ENCODE measurements at places on chromosomes 2 and 18. TPM values are rescaled to one million over a fixed set of nuclear protein-coding genes. Genes with fewer than 3 reads are reported as not detected.

The GATA6 gene
- polyA plus RNA-seq = 85.1 TPM

The ALPP gene
- polyA plus RNA-seq = 0.06 TPM

- no peak for DNase-seq
- H3K27me3 ChIP-seq = no peaks in the 10 kb centered on the region
- H3K27ac ChIP-seq = no peak overlapping the region
- peaks cover 28% of the 10 kb centered on the region for H3K4me1 ChIP-seq
Measured at GRCh38 chr2:65067806-65068553, 11.8 kb downstream of the CEP68 start.

The CTNNA2 gene
- polyA plus RNA-seq = 7.5 TPM

DNA sequence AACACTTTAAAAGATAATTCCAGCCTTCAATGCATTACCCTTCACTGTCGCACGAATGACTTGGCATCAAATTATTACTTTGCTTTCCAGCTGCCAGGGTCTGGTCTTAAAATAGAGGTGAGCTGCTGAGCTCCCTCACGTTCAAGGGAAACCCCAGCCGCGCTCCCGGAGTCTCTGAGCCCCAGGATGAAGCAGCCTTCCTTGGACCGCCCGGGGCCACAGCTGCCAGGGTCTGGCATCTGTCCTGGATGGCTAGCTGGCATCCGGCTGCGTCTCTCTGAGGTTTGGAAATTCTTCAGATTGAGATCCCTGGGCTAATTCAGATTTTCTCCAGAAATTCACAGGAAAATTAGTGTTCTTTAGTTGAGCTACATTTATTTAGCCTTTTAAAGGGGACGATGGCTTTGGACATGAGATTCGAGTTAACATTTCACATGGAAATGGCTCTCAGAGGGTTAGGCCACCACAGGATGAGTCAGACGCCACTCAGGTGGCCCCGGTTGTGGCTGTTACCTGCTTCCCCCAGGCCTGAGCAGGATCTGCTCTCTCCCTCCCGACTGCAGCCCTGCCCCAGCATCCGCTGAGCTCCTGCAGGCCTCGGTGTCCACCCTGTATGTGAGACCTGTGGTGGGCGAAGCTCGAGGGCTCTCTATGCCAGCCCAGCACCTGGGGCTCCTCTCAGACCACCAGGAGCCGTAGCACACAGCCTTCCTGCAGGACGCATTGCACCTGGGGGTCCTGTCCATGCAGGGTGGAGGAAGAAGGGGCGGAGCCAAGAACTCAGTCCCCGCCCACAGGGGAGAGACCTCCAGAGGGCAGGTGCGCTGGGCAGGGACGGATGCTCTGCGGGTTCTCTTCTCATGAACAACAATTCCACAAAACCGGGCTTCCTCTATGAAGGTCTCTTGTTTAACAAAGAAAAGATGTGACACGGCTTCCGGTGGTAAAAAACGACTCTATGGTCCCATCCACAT, 255.5 kb downstream of the TWIST2 start:
- no peak for DNase-seq
- H3K36me3 ChIP-seq = peaks cover 55% of the 10 kb centered on the region
- H3K4me3 ChIP-seq = no peak overlapping the region

The LYPD1 gene
- 4.0 TPM for polyA plus RNA-seq

DNA sequence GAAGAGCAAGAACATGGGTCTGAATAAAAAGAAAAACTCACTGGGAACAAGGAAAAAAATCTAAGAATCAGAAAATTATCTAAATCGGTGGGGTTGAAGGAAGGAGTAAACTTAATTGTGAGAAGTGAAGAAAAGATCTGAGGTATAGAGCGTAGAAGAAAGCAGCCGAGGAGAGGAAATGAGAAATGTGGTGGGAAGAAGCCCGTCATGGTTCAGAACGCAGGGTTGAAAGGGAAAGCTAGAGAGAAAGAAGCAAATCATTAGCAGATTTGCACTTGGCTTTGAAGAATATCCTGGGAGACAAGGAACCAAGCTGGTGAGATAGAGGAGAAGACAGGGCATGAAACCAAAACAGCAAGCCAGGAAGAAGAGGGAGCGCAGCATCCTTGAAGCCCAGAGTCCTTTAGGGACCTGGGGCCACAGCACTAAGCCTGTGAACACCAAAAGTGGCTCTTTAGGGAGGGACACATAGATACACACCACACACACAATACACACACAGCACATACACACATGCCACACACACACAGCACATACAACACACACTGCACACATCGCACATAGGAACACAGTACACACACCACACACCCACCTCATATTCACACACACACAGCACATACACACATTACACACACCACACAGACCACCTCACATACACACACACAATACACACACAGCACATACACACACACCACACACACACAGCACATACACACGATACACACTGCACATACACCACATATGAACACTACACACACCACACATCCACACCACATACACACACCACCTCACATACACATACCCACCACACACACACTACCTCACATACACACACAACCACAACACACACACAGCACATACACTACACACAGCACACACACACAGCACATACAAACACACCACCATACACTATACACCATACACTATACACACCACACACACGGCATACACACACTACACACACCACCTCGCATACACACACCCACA, 274.6 kb downstream of the ETAA1 start:
- no peaks in the 10 kb centered on the region for H3K27me3 ChIP-seq
- no peaks in the 10 kb centered on the region for H3K36me3 ChIP-seq
- no peak overlapping the region for H3K4me3 ChIP-seq
- no peak overlapping the region for H3K27ac ChIP-seq
- H3K4me1 ChIP-seq = peaks cover 10% of the 10 kb centered on the region
- DNase-seq = no peak

- no peaks in the 10 kb centered on the region for H3K4me1 ChIP-seq
- no peak overlapping the region for H3K27ac ChIP-seq
- no peaks in the 10 kb centered on the region for H3K36me3 ChIP-seq
- no peak overlapping the region for H3K4me3 ChIP-seq
- H3K27me3 ChIP-seq = no peaks in the 10 kb centered on the region
- DNase-seq = no peak
Measured at GRCh38 chr2:138210487-138210886, 246.2 kb downstream of the HNMT start.

DNA sequence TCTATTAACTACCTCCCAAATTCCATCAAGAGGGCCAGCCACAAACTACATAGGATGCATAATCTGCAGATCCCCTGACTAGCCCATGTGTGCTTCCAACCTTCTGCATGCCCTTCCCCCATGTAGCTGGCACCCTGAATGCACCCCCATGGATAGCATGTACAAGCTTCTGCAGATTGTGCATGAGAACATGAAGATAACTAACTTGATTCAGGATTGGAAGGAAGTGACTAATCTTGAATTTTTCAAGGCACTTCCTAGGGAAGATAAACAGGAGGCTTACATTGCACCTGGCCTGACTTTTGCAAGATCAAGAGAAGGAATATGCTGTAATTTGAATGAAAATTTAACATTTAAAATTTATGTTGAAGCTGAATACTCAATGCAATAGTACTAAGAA, 66.7 kb downstream of the CDC42EP3 start:
- H3K4me1 ChIP-seq = no peaks in the 10 kb centered on the region
- no peak overlapping the region for H3K27ac ChIP-seq
- H3K36me3 ChIP-seq = no peaks in the 10 kb centered on the region
- H3K4me3 ChIP-seq = no peak overlapping the region

GRCh38 chr2:61179701-61180639, 18.0 kb downstream of the C2orf74 start:
- H3K27ac ChIP-seq = no peak overlapping the region
- H3K4me1 ChIP-seq = peaks cover 20% of the 10 kb centered on the region
- peaks cover 2% of the 10 kb centered on the region for H3K27me3 ChIP-seq
- H3K4me3 ChIP-seq = no peak overlapping the region
- H3K36me3 ChIP-seq = peaks cover 51% of the 10 kb centered on the region

The OXER1 gene
- polyA plus RNA-seq = 12.2 TPM

The ALPG gene
- polyA plus RNA-seq = not detected

- no peak overlapping the region for H3K4me3 ChIP-seq
- no peaks in the 10 kb centered on the region for H3K27me3 ChIP-seq
- peaks cover 63% of the 10 kb centered on the region for H3K4me1 ChIP-seq
- DNase-seq = peak; percentile 82
Measured at GRCh38 chr2:54549917-54550518, 93.9 kb downstream of the SPTBN1 start.

DNA sequence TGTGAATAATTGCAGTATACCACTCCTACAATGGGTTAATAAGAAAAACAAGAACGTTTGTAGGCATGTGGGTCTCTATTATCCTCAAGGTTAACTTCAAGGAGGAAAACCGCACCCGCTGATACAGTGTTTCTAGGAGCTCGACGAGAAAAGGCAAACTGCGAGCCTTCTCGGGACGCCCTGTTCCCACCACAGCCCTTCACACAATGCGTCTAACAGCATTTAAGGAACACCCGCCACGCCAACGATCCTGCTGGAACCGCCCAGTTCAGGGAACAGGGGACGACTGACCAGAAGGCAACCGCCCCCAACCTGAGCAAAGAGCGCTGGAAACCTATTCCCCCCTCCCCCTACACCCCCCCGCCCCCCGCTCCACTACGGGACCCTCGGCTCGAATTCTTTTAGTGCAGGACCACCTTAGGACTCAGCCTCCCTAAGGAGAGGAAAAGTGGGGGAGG, 710 bp upstream of the TMSB10 start:
- peak overlapping the region; percentile 85 for H3K4me3 ChIP-seq
- H3K36me3 ChIP-seq = no peaks in the 10 kb centered on the region
- DNase-seq = peak; percentile 55
- H3K27ac ChIP-seq = peak overlapping the region; percentile 73
- peaks cover 5% of the 10 kb centered on the region for H3K4me1 ChIP-seq

The ALMS1 gene
- polyA plus RNA-seq = 22.5 TPM

DNA sequence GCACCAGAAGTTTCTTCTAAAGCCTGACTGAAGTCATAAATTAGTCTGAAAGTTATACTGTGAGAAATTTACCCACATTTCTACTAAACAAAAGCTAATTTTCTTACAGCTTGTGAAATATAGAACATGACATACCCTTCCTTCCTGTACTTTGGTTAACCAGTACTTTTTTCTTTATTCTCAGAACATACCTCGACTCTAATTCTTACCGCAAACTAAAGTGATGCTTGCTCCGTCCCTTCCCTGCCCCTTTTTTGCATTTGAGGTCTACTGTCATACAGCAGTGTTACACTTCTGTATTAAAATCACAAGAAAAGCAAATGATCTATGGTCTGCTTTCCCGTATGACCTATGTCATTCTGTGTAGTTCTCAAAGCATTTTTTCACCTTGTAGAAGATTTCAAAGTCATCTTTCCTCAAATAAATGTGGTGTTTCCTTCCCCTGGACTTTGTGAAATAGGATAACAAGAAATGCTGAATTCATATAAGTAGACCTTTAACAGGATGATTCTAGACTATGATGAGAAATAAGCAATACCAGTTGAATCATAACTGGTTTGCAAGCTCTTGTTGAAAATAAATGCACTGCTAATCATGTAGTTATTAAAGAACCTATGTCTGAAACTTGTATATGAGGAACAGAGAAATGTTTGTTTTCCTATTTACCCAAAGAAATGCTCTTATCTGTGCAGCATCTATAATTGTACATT, 30.4 kb downstream of the CYTIP start:
- H3K36me3 ChIP-seq = peaks cover 4% of the 10 kb centered on the region
- DNase-seq = peak; percentile 23
- H3K4me1 ChIP-seq = peaks cover 3% of the 10 kb centered on the region
